ENCODE measurements at places on chromosomes 13 and 19.

GRCh38 chr13:60583196-60583888 is 186.3 kb downstream of the TDRD3 start:
- no peak for DNase-seq

DNA sequence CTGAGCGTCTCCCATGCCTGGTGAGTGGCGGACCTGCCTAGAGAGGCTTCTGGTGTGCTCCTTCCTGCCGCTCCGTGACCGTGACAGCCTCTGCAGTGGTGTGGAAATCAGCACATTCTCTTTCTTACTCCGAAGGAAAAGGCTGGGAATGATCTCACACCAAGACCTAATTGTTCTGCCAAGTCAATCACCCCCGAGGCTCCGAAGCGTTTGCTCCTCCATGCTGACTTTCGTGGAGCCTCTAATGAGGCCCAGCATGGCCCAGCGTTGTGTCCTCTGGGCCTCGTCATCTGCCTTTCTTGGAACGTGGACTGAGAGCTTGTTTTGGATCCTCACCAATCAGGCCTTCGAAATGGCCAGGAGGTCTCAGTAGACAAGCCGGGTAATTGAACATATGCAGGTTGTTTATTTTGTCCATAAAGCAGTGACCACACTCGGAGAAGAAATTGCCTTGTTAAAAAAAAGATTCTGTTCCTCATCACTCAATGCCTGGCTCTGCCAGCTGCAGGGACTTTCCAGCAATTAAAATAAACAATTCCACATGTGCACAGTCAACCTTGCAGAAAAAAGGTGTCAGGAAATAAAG is 107.1 kb downstream of the UBL3 start:
- DNase-seq: no peak

- DNase-seq: no peak
Observed at GRCh38 chr19:4534836-4535658, at the start of gene PLIN5. Gene PLIN5 (minus strand): TSS chr19:4535224. CDS start chr19:4534074, 1,150 bp downstream.

GRCh38 chr19:412356-413355 is 3.7 kb upstream of the C2CD4C start:
- DNase-seq: no peak

DNA sequence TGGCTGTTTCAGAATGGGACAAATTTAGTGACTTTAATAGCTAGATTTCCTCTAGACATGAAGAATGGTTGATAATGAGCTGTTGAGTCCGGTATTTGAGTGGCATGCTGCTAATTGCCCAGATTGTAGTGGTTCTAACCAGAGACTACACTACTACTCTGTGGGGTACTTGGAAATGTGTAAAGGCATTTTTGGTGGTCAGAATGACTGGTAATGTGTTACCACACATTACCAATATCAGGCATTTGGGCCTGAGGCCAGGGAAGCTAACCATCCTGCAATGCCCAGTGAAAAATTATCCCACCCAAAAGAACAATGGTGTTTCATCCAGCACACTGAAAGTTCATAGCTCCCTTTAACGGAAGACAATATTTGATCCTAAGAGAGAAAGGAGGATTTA is 17.5 kb upstream of the N4BP2L1 start:
- no peak for DNase-seq

DNA sequence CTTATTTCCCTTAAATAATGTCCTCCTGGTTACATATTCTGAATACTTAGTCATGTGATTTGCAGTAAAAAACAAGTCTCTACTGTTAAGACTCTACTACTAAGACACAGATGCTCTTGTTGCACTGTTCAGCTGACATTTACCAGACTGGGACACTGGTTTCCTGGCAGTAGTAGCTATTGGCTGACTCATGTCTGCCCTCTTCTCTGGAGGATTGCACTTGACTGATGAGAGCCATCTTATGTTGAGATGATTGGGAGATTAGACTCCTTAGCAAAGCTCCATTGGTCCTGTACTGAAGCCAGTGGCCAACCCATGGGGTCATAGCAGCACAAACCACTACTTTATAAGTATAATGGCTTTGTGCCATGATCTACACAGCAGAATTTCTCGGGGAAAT is 1672.6 kb upstream of the PCDH20 start:
- no peak for DNase-seq

DNA sequence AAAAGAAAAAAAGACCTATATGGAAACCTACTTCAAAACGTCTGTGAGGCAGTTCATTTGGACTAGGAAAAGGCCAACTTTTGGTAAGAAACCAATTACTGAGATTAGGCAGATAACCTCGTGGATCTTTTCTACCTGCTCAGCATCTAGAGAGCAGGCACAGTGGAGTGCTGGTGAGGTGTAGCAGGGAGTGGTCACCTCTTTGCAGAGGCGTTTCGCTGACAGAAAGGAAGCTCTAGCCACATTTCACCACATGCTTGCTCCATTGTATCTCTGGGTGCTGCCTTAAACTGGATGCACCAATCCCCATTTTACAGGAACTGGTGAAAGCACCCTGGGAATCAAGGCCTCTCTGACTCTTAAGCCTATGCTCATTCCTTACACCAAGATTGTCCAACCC is 360.5 kb downstream of the LIG4 start:
- no peak for DNase-seq

GRCh38 chr13:74246487-74246886 is 112.3 kb upstream of the KLF12 start:
- no peak for DNase-seq

DNA sequence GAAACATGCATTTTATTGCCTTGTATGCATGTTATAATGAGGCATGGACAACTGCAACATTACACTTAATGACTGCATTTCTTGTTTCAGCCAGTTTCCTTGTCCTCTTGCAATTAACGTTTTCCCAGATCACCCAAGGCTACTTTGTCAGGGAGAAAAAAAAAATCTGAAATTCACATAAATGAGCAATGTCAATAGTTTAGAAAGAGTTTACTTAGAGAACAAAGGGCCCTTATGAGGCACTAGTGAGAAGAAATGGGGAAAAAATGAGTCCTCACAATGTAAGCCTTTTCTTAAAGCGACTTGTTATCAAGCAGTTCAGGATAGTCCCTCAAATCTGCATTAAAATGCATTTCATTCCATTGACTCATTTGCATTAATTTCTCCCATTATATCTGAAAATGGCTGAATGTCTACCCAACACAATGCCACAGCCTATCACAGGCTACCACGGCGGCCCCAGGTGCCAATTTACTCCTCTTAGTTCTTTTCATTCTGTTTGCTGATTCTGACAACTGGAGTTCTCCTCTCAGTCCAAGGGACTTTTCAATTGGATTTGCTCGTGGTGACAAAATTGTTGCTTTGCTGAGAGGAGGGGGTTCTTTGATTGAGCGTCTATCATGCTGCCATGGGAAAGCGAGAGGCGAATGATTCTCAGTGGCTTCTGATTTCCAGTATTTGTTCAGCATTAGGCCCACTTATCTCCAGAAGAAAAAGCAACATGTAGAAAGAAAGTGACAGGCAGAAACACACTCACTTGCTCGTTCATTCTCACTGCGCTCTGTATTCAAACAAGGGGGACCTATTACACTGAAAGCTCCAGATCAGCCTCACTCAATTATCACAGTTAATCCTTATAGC is 107.1 kb downstream of the DACH1 start:
- no peak for DNase-seq

- no peak for DNase-seq
Observed at GRCh38 chr13:112705286-112705685, 15.4 kb downstream of the ATP11A start.

GRCh38 chr13:87331178-87331577 is 340.0 kb upstream of the SLITRK5 start:
- no peak for DNase-seq

- no peak for DNase-seq
Observed at GRCh38 chr19:32672841-32673240, 2.1 kb downstream of the ANKRD27 start.
